ENCODE measurements at places on chromosomes 6 and 20. TPM values are rescaled to one million over a fixed set of nuclear protein-coding genes. Genes with fewer than 3 reads are reported as not detected.

RBM24 gene
- total RNA-seq = not detected

HRH3 gene
- total RNA-seq = not detected

OR2H1 gene
- total RNA-seq = not detected

TRAPPC3L gene
- 0.37 TPM for total RNA-seq

- H3K27me3 ChIP-seq = no peaks in the 10 kb centered on the region
- no peak for DNase-seq
- H3K27ac ChIP-seq = no peak overlapping the region
- no peaks in the 10 kb centered on the region for H3K36me3 ChIP-seq
- H3K4me3 ChIP-seq = no peak overlapping the region
- H3K4me1 ChIP-seq = no peaks in the 10 kb centered on the region
Observed at GRCh38 chr6:76881414-76881813, 581.9 kb downstream of the HTR1B start.

DNA sequence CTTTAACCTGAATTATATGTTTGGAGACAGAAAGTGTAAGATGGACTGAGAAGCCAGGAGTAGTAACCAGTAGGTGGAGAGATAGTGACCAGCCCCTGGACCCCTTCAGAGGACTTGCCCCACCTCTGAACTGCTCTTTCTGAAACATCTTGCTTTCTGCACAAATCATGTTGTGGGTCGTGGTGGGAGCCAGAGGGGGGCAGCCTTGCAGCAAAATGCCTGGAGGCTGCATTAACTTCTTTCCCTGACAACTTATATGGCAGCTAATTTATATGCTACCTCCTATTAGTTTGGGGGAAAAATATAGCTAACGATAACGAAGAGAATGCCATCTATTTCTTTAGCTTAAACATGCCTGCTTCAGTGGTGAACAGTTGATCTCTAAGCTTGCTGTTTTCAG, 859.8 kb downstream of the MAFB start:
- no peak overlapping the region for H3K27ac ChIP-seq
- no peak overlapping the region for H3K4me3 ChIP-seq
- DNase-seq = no peak
- H3K4me1 ChIP-seq = no peaks in the 10 kb centered on the region
- no peaks in the 10 kb centered on the region for H3K36me3 ChIP-seq

- peak overlapping the region; percentile 97 for H3K27ac ChIP-seq
- peaks cover 10% of the 10 kb centered on the region for H3K36me3 ChIP-seq
- peak overlapping the region; percentile 95 for H3K4me3 ChIP-seq
- H3K4me1 ChIP-seq = peaks cover 20% of the 10 kb centered on the region
Observed at GRCh38 chr6:73652637-73653570, 888 bp downstream of the SLC17A5 start.

DNA sequence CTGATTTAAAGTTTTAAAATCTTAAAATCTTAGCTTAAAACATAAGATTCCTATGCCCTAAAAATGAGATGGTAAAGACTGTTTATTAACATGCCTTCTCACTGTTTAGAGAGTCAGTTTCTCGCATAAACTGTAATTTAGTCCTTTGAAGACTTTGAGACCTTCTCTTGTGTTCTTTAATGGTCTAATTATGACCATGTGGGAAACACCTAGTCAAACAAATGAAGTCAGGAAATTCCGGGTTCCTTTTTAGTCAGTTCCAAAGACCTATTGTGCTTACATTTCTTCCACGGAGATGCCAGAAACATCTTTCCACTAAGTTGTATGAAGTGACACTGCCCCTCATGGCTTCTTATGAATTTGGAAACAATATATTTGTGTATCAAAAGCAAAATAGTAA, 64.2 kb upstream of the KIF25 start:
- no peak overlapping the region for H3K27ac ChIP-seq
- no peaks in the 10 kb centered on the region for H3K27me3 ChIP-seq
- peaks cover 2% of the 10 kb centered on the region for H3K36me3 ChIP-seq
- H3K4me1 ChIP-seq = no peaks in the 10 kb centered on the region

DNA sequence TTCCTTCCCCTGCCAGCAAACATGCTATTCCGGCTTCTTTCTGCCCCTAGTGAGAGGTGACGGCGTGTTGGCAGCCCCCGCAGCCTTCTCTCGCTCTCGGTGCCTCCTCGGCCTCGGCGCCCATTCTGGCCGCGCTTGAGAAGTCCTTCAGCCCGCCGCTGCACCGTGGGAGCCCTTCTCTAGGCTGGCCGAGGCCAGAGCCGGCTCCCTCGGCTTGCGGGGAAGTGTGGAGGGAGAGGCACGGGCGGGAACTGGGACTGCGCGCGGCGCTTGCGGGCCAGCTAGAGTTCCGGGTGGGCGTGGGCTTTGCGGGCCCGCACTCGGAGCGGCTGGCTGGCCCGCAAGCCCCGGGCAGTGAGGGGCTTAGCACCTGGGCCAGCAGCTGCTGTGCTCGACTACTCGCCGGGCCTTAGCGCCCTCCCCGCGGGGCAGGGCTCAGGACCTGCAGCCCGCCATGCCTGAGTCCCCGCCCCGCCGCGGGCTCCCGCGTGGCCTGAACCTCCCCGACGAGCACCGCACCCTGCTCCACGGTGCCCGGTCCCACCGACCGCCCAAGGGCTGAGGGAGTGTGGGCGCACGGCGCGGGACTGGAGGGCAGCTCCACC, 20.0 kb upstream of the PXDC1 start:
- no peaks in the 10 kb centered on the region for H3K27me3 ChIP-seq
- no peaks in the 10 kb centered on the region for H3K4me1 ChIP-seq
- H3K4me3 ChIP-seq = no peak overlapping the region
- no peak overlapping the region for H3K27ac ChIP-seq
- DNase-seq = no peak

DNA sequence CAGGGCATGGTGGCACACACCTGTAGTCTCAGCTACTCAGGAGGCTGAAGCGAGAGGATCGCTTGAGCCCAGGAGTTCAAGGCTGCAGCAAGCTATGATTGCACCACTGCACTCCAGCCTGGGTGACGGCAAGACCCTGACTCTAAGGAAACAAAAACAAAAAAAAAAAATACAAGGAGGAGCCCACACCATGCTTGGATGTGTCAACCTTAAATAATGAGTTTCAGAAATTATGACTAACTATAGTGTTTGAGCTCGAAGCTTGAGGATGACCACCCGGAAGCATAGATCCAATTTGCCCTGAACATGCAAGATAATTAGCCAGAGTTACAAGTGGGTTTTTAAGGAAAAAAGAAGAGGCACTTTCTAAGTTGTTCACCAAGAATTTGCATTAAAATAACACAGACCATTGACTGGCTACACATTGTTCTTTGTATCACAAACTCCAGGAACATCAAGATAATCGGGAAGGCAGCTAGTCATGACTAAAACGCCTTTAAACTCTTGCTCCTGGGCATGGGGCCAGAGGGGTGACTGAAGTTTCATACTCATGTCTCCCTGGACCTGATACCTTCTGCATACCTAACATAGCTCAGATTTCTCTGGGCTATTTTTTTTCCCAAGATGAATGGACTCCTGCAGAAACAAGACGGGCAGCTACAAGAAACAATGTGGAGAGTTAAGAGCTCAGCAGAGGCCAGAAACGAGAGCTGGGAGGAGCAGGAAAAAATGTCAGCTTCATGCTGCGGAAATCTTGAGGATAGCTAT, 289.6 kb downstream of the PREX1 start:
- peaks cover 1% of the 10 kb centered on the region for H3K27me3 ChIP-seq
- no peaks in the 10 kb centered on the region for H3K4me1 ChIP-seq
- H3K4me3 ChIP-seq = no peak overlapping the region

DNA sequence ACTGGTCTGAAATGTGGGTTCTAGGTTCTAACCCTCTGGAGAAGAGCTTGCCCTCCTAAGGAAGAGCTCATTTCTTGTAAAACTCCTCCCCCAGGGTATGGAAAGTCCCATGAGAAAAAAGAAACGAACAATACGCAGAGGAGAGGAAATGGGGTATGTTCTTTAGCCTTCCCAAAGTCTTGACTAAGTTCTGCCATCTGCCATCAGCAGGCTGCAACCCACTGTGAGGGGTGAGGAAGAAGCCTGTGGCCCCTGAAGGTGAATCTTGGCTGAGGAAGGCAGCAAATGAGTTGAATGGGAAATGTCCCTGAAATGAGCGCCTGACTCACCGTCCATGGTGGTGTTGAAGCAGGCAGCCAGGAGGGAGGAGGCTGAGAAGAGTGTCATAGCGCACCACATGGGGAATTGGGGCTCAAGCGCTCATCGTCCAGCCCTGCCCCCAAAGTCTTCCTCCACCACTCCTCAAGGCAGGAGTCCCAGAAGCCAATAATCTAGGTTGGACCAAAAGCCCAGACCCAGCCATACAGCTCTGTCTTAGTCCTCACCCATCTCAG, 10.4 kb upstream of the MATN4 start:
- H3K27me3 ChIP-seq = peaks cover 4% of the 10 kb centered on the region
- peaks cover 15% of the 10 kb centered on the region for H3K4me1 ChIP-seq
- no peak overlapping the region for H3K27ac ChIP-seq
- no peak for DNase-seq
- no peak overlapping the region for H3K4me3 ChIP-seq
- H3K36me3 ChIP-seq = no peaks in the 10 kb centered on the region

- no peaks in the 10 kb centered on the region for H3K4me1 ChIP-seq
- H3K4me3 ChIP-seq = no peak overlapping the region
- no peaks in the 10 kb centered on the region for H3K27me3 ChIP-seq
Observed at GRCh38 chr6:141261672-141262060, 871.1 kb upstream of the GJE1 start.

- no peak for DNase-seq
- no peaks in the 10 kb centered on the region for H3K27me3 ChIP-seq
- H3K4me3 ChIP-seq = no peak overlapping the region
Observed at GRCh38 chr6:132011582-132011981, 60.4 kb upstream of the CCN2 start.

GRCh38 chr6:139927236-139927635, 552.8 kb upstream of the CITED2 start:
- H3K27me3 ChIP-seq = no peaks in the 10 kb centered on the region
- H3K4me1 ChIP-seq = no peaks in the 10 kb centered on the region
- no peak for DNase-seq
- no peak overlapping the region for H3K4me3 ChIP-seq

DNA sequence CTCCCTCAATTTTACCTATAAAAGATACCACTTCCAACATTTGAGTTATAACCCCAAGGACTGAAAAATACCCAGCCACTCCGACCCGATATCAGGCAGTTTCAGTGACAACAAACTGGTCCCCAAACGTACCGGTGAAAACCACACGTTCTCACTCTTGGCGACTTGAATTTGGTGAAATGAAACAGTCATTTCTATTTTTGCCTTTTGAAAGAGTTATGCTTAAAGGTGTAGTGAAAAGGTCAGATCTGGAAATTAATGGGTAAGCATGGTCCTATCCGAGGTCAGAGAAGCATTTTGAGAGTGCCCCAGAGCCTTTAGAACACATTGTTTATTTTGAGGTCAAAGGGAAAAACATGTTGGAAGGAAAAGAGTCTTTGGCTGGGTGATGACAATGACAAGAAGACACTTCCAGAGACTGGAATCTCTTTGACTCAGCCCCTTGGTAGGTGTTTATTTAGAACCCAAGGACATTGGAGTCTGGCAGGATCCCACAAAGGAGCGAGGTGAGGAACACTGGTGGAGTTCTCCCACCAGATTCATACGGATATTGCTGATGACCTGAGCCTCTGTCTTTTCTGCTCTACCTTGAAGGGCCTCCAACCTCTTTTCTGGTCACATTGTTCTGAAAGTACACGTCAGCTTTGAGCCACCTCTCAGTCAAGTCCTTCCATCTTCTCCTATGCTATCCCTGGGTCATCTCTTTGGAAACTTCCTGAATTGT, 235.0 kb downstream of the GMPR start:
- peaks cover 3% of the 10 kb centered on the region for H3K36me3 ChIP-seq
- H3K27me3 ChIP-seq = no peaks in the 10 kb centered on the region
- peak overlapping the region; percentile 90 for H3K27ac ChIP-seq
- H3K4me1 ChIP-seq = peaks cover 72% of the 10 kb centered on the region
- peak overlapping the region; percentile 69 for H3K4me3 ChIP-seq

- DNase-seq = no peak
- H3K27ac ChIP-seq = no peak overlapping the region
- no peaks in the 10 kb centered on the region for H3K4me1 ChIP-seq
- H3K36me3 ChIP-seq = no peaks in the 10 kb centered on the region
- no peaks in the 10 kb centered on the region for H3K27me3 ChIP-seq
Observed at GRCh38 chr20:10902576-10903282, 228.9 kb upstream of the JAG1 start.

- no peaks in the 10 kb centered on the region for H3K36me3 ChIP-seq
- no peaks in the 10 kb centered on the region for H3K4me1 ChIP-seq
- H3K27me3 ChIP-seq = no peaks in the 10 kb centered on the region
Observed at GRCh38 chr6:136031982-136032381, 180.5 kb downstream of the PDE7B start.

GRCh38 chr20:23362392-23363256, 642 bp downstream of the GZF1 start:
- no peaks in the 10 kb centered on the region for H3K27me3 ChIP-seq
- peak overlapping the region; percentile 95 for H3K27ac ChIP-seq
- H3K36me3 ChIP-seq = no peaks in the 10 kb centered on the region

DNA sequence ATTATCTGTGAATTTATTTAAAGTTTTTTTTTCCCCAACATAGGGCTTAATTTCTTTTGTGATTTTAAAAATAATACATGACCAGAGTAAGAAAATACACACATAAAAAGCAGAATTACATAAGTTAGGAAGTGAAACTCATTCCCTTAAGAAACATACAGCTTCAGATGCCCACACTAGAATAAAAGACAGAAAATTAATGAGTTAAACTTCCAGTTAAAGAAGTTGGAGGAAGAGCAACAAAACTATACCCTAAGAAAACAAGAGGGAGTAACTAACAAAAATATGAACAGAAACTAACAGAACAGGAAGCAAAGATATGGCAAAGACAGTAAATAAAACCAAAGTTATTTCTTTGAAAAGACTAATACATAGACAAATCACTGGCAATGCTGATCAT, 107.6 kb upstream of the CEP85L start:
- H3K4me3 ChIP-seq = no peak overlapping the region
- no peaks in the 10 kb centered on the region for H3K4me1 ChIP-seq
- no peak for DNase-seq
- peaks cover 7% of the 10 kb centered on the region for H3K27me3 ChIP-seq
- no peaks in the 10 kb centered on the region for H3K36me3 ChIP-seq
- no peak overlapping the region for H3K27ac ChIP-seq

DNA sequence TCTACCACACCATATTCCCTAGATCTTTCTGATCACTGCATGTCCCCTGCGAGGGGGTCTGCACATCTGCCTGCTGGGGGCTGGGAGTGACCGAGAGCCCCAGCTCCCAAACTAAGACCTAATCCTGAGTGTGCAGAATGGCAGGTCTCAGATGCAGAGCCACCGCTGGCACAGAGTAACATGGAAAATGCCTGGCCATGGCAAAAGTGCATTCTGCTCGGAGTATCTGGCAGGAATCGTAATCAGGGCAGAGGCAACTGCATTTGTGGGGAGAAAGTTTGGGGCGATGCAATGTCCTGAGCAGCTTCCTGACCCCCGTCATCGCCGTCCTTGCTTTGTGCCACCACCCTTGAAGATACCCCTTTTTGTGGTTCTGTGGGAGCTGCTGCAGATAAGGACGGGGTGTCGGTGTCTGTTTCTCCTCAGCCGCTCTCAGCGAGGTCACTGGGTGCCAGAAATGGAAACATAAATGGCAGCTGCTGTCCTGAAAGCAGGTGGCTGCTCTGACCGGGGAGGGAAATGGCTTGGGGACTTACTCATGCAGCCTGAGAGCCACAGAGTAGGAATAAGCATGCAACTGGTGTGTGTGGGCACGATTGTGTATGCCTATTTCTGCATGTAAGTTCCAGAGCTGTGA, 157.9 kb downstream of the LY86 start:
- DNase-seq = no peak
- H3K27ac ChIP-seq = no peak overlapping the region
- no peaks in the 10 kb centered on the region for H3K27me3 ChIP-seq
- no peak overlapping the region for H3K4me3 ChIP-seq
- no peaks in the 10 kb centered on the region for H3K4me1 ChIP-seq
- no peaks in the 10 kb centered on the region for H3K36me3 ChIP-seq
